Breast epithelium (tissue), 4 donors: ENCODE measurements at places on chromosomes 6 and 20. TPM values are rescaled to one million over a fixed set of nuclear protein-coding genes. Genes with fewer than 3 reads are reported as not detected.

Gene TP53TG5
- total RNA-seq = not detected

Gene PDE10A
- total RNA-seq = 12.6 TPM

Gene SIRPG
- total RNA-seq = not detected

Gene FERMT1
- 0.98 TPM for total RNA-seq

- no peaks in the 10 kb centered on the region for H3K27me3 ChIP-seq
- no peak for DNase-seq
- peaks cover 4% of the 10 kb centered on the region for H3K36me3 ChIP-seq
- peaks cover 12% of the 10 kb centered on the region for H3K4me1 ChIP-seq
Observed at GRCh38 chr6:35475573-35475972, 7.4 kb downstream of the RPL10A start.

- no peaks in the 10 kb centered on the region for H3K36me3 ChIP-seq
- H3K4me1 ChIP-seq = no peaks in the 10 kb centered on the region
- H3K4me3 ChIP-seq = no peak overlapping the region
Observed at GRCh38 chr6:70700922-70701876, 33.5 kb downstream of the SMAP1 start.

DNA sequence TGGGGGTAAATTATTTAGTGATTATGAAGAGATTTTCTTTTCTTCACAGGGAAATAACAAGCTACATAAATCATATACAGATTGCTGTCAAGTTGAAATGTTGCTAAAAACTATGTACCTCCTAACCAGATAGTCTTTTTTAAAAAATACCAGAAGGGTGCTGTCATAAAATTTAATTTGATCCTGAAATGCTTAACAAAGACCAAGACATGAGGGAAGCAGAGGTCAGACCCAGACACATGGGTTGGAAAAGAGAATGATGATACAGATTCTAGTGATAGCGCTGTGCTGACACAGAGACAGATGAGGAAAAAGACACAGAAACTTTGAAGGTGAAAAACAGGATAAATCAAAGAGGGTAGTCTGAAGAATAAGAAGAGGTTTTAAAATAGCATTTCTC is 573.1 kb downstream of the HACE1 start:
- H3K4me3 ChIP-seq = no peak overlapping the region
- H3K27ac ChIP-seq = no peak overlapping the region
- DNase-seq = no peak
- H3K27me3 ChIP-seq = no peaks in the 10 kb centered on the region
- no peaks in the 10 kb centered on the region for H3K4me1 ChIP-seq
